ENCODE measurements at places on chromosomes 13 and 19.

- DNase-seq: no peak
These were observed 76.9 kb downstream of the SIPA1L3 start for GRCh38 chr19:37983916-37984315.

- no peak for DNase-seq
These were observed 263.6 kb downstream of the OXGR1 start for GRCh38 chr13:96730676-96731075.

- DNase-seq: no peak
These were observed 10.7 kb downstream of the NLRP8 start for GRCh38 chr19:55958356-55958755.

DNA sequence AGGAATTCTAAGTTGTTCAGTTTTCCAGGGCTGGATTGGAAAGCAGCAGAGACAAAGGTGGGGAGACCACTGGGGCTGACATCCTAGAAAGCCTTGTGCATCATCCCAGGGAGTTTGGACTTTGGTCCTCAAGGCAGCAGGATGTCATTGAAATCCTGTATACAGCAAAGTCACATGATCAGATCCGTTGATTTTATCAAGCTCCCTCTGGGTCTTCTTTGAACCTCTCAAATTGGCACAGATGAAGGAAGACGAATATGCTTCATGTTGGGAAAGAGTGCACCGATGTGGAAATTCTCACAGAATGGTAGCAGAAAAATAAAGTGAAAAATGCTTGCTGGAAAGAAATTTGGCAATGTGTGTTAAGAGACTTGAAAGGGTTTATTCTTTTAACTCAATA is 149.8 kb upstream of the TMTC4 start:
- DNase-seq: no peak

DNA sequence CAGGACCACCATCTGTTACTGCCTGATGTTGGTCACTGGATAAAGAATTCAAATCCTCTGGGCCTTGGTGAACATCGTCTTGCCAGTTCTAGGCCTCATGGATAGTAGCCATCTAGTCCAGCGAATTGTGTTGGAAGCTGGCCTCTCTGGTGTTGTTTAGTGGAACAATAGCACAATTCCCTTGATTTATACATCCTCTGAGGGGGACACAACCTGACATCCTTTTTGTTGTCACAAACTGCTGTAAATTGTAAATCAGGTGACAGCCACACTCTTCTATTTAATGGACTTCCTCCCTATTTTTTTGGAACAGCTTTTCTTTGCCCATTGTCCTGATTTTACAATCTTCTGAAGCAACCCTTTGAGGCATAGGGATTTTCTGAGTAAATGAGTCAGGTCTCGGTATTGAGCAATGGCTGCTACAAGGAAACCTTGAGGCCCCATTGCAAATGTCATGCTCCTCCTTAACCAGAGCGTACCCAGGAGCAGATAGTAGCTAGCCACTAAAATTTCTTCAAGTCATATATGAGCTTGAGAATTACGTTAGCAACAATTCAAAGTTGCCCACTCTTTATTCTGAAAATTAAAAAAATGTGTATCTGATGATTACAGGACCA is 263.3 kb downstream of the COG6 start:
- DNase-seq: no peak

- peak; percentile 29 for DNase-seq
These were observed 306 bp downstream of the ZNF540 start for GRCh38 chr19:37594982-37595382.

All from activated T-cell treated with anti-CD3 and anti-CD28 coated beads for 4 hours (primary cell).